ENCODE measurements at places on chromosomes 2 and 18.
A peak's percentile ranks its signal among the peaks of the same experiment; 100 is the strongest.

GRCh38 chr2:224983712-224984554, 58.3 kb downstream of the DOCK10 start:
- no peak for DNase-seq

DNA sequence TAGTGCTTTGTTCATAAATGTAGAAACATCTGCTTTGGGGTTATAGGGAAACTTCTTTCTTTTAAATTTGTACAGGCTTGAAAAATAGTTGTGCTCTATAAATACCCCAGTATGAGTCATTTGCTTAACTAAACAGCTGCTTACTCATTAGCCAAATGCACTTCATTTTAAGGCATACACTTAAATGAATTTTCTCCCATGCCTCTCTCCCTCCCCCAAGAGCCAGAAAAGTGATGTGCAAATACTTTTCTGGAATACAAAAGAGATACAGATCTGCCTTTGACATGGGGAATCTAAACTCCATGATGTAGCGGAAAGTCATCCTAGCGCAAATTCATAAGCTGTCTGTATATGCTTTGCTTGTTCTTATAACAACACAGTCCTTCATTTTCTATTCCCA, 469.4 kb downstream of the DLGAP1 start:
- no peak for DNase-seq

DNA sequence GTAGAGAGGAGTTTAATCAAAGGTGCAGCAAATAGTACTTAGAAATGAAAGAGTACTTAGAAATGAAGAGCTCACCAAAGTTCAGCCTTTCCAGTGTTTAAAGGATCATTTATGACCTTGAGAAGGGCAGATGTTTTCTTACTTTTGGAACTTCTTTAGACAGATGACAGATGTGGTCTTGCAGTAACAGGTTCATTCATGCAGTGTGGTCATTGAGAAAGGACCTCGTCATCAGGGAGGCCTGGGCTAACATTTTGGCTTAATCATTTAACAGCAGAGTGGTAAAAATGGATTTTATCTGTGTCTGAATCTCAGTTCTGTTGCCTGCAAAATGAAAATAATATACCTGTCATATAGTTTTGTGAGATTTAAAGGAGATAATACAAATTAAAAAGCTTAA, 75.1 kb upstream of the NT5C1B start:
- no peak for DNase-seq

GRCh38 chr2:158507679-158508078, 50.9 kb downstream of the PKP4 start:
- no peak for DNase-seq

- DNase-seq: no peak
Measured at GRCh38 chr18:79607361-79607952, 72.1 kb upstream of the CTDP1 start.

- no peak for DNase-seq
Measured at GRCh38 chr2:112162956-112163355, 24.8 kb downstream of the FBLN7 start.

DNA sequence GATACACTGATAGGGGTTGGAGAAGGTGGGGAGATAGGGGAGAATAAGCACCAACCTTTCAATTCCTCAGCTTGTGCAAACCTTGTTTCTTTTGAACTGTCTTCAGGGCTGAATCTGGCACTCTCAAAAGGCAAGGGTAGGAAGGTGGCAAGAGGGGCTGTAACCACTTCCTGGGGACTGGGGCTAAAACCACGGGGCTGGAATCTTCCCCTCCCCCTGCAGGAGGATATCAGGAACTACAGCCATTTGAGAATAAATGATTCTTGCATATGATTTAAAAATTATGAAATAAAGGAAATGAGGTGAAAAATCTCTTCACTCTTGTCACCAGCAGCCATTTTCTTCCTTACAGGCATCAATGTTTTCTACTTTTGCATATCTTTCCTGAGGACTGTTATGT, 50.8 kb downstream of the ATOH8 start:
- no peak for DNase-seq

DNA sequence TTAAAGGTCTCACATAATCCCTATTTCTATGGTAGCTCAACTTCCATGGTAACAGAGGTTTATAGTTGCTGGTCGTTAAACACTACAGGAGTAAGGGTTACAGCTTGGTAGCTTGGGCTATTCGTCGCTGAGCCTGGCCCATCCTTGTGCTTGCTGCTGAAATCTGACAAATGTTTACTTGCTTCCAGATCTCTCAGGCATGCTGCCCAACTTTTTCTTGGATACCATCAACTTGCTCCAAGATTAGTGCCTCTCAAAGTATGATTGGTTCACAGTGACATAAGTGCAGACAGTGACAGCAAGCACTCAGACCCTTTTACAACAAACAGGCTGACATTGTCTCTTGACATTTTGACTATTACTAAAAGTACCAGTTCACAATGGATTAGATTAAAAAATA, 231.8 kb downstream of the KCNS3 start:
- DNase-seq: no peak

GRCh38 chr2:240789501-240790369, 30.3 kb downstream of the KIF1A start:
- no peak for DNase-seq

- DNase-seq: no peak
Measured at GRCh38 chr2:210997373-210997772, 441.0 kb downstream of the CPS1 start.

GRCh38 chr18:34321066-34321465, 96.4 kb upstream of the NOL4 start:
- no peak for DNase-seq

GRCh38 chr2:200302940-200303727, 3.4 kb upstream of the SPATS2L start:
- DNase-seq: no peak

- peak; percentile 29 for DNase-seq
Measured at GRCh38 chr2:64260817-64261216, 116.6 kb upstream of the PELI1 start.

- no peak for DNase-seq
Measured at GRCh38 chr18:45361125-45361851, 254.0 kb upstream of the SLC14A2 start.

GRCh38 chr2:86617738-86618137, 5.9 kb downstream of the RNF103 start:
- DNase-seq: no peak

DNA sequence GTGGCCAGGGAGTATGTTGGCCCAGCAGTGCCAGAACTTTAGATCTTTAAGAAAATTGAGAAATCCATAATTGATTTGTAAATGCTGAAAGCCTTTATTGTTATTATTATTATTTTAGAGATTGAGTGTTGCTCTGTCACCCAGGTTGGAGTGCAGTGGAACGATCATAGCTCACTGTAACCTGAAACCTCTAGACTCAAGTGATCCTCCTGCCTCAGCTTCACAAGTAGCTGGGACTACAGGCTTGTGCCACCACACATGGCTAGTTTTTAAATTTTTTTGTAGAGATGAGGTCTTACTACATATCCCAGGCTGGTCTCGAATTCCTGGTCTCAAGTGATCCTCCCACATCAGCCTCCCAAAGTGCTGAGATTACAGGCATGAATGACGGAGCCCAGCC, 143.2 kb upstream of the CCDC68 start:
- DNase-seq: no peak

- DNase-seq: peak; percentile 51
Measured at GRCh38 chr2:205763708-205764211, 81.5 kb downstream of the NRP2 start.

DNA sequence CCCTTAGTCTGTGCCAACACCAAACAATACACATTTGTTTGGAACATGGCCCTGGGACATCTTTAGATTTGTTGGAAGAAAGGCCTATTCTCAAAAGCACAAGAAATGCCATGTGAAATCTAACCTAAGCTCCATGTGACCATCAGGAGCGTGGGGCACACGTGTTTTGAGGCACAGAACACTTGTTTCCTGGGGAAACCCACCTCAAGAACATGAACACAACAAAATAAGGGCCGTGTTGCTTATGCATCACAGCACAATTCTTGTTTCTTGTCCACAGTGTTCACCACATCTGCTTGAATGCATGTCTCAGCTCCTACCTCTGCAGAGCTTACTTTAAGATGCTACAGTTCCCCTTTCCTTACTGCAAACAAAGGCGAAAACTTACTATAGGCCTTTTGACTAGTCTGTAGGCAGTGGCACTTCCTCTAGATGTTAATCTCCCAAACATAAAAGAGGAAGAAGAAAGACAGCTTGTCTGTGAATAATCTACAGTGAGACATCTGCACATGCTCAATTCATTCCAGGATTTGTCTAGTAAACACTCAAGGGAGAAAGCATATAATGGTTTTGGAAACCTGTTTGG, 165.0 kb downstream of the ANKRD44 start:
- no peak for DNase-seq

DNA sequence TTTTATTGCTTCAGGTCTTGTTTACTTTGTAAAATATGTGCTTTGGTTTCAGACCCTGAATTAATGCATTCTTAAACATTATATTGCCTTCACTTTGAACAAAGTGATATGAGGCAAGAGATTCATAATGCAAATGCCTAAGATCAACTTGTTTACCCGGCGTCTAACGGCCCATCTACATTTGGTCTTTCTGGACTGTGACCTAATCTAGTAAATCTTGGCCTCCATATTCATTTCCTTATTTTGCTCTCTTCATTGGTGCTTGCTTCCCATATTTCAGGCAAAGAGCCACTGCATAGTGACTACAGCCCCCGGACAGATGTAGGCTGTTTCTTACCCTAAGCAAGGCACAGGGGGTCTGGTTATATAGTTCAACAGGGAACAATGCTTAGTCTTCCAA, 53.0 kb upstream of the SLC39A10 start:
- no peak for DNase-seq
